Left ventricle myocardium inferior (tissue), 1 donor: ENCODE measurements at places on chromosomes 3 and 15. TPM values are rescaled to one million over a fixed set of nuclear protein-coding genes. Genes with fewer than 3 reads are reported as not detected.

DNA sequence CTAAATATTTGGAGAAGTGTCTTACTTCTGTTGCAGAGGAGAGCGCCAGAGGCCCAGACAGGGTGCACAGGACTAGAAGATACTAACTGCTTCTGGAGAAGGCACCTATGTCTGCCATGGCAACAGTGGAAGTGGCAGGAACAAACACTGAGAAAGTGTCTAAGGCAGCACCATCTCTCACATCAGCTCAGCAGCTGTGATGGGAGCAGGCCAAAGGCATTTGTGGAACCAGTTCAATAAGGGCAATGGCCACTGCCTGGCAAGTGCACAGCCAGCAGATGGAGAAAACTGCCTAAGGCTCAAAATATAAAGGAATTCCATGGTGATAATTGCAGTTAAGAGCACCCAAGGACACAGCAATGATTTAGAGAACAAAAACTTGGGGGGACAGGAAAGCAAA lies 563.0 kb upstream of the CCDC54 start:
- DNase-seq, result peak; percentile 47

DNA sequence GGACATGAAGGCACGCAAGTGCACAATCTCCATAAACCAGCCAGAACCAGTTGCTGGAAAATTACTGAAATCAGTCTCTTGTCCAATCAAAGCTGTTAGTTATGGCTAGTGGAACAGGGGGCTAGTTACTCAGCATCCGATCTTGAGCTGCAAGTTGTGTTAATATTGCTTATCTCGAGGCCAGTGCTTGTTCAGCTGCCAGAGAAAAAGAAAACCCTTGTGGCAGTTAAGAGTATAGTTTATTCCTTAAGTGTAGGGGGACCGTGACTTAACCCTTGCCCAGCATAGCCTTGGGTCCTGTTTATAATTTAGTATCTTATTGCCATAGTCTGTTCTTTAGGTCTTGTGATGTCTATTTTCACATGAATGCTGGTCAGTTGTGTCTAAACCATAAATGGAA lies 268.5 kb downstream of the CD47 start:
- DNase-seq, result no peak

GRCh38 chr15:78065284-78065872 lies 12.1 kb downstream of the TBC1D2B start:
- DNase-seq, result peak; percentile 55

DNA sequence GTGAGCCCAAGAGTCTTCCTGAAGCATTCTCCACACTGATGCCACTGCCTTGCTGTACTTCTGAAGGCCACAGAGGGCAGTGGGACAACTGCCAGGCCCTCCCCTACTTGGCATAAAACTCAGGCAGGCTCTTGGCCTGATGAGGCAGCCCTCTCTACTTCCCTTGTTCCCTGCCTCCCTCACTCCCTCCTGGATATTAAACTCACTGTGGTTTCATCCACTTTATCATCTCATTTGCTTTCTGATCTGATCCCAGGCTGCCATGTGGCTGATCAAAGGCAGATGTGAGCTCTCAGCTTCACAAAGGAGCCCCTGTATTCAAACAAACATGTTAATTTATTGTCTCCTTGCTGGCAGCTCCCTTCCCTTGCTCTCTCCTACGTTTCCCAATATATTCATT lies 533.5 kb downstream of the IGSF11 start:
- DNase-seq, result peak; percentile 46

Gene MKRN3
- 0.63 TPM for total RNA-seq
